ENCODE measurements at places on chromosomes 12 and 14.

- peak; percentile 91 for DNase-seq
Observed at GRCh38 chr14:93717668-93718320, 70.5 kb downstream of the PRIMA1 start.

DNA sequence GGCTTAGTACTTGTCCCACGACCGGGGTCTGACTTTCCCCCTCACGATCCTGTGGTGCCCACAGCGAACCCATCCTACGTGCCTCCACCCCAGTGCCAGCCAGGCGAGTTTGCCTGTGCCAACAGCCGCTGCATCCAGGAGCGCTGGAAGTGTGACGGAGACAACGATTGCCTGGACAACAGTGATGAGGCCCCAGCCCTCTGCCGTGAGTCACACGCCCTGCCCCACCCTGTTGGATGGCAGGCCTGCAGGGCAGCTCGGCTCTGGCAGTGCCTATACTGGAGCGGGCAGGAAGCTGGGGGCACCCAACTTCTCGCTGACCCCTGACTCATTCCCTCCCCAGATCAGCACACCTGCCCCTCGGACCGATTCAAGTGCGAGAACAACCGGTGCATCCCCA is 18.3 kb upstream of the LRP1-AS start:
- DNase-seq: no peak

DNA sequence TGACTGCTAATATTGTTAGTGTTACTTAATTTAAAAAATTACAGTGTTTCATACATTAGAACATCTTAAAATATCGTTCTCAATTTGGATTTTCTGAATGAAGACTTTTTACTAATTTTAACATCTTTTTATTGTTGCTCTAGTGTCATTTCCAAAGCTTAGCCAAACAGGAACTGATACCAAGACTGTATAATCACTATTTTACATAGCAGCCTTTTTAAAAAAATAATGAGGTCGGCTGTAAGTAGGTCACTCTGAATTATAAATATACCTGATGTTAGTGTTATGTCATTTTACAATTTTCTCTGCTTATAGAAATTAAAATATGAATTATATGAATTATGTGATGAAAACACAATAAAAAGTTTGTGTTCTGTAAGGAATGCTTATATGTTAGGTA is 321.5 kb downstream of the TMEM117 start:
- no peak for DNase-seq

GRCh38 chr14:22822016-22822570 is 6.9 kb upstream of the SLC7A7 start:
- DNase-seq: no peak

- no peak for DNase-seq
Observed at GRCh38 chr14:55881577-55882241, 236.5 kb upstream of the PELI2 start.

DNA sequence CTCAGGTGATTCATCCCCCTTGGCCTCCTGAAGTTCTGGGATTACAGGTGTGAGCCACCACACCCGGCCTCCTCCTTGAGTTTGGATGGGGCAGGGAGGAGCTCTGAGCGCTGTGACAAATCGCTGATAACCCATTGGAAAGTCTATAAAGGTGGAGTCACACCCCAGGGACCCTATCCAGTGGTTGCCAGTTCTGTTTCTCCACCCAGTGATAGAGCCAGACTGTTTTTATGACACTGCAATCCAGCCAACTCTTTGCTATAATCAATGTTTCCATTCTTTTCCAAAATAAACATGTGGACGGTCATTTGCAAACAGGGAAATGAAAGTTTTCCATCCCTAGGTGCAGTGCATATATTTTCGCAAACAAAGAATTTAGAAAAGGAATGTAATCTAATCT is 142.0 kb upstream of the PELI2 start:
- no peak for DNase-seq

- DNase-seq: no peak
Observed at GRCh38 chr12:111173836-111174235, 195.1 kb downstream of the PHETA1 start.

DNA sequence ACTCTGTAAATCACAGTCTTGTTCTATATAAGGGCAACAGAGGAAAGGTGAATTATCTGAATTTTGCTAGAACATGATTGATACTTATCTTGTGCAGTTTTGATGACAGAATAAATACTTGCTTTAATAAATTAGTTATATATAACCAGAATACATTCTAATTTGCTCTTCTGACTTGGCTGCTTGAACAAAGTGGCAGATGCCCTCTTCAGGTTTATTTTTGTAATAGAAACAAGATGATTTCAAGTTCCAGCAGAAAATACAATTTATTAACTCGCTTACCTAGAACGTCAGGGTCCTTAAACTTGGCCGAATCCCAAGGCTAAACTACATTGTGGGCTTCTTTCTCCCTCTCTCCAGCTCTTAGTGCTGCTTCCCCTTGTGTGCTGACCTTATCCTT is 57.6 kb upstream of the SSTR1 start:
- DNase-seq: no peak

- DNase-seq: no peak
Observed at GRCh38 chr12:111503116-111503515, 96.0 kb downstream of the ATXN2 start.

- no peak for DNase-seq
Observed at GRCh38 chr12:40222247-40222646, 2.5 kb upstream of the LRRK2 start.

- DNase-seq: no peak
Observed at GRCh38 chr14:74621556-74621955, 9.5 kb upstream of the LTBP2 start.

- DNase-seq: no peak
Observed at GRCh38 chr12:38930990-38931389, 25.6 kb upstream of the CPNE8 start.

DNA sequence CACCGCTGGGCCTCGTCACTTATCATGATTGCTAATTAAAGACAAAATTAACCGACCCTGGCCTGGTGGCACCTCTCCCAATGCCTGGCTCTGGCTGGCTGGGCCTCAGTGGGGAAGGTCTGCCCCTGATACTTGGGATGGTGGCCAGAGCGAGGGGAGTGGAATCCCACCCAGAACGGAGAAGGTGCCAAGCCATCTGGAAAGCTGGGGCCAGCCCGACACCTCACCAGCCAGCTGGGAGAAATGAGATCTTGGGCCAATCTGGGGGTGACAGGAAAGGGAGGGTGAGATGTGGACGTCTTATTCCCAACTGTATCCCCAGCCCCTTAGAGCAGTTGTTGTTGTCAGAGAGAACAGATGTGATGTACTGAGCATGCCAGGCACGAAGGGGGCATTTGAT is 215.0 kb upstream of the PWP1 start:
- DNase-seq: no peak

- no peak for DNase-seq
Observed at GRCh38 chr12:52204095-52204930, 12.5 kb upstream of the KRT80 start.

DNA sequence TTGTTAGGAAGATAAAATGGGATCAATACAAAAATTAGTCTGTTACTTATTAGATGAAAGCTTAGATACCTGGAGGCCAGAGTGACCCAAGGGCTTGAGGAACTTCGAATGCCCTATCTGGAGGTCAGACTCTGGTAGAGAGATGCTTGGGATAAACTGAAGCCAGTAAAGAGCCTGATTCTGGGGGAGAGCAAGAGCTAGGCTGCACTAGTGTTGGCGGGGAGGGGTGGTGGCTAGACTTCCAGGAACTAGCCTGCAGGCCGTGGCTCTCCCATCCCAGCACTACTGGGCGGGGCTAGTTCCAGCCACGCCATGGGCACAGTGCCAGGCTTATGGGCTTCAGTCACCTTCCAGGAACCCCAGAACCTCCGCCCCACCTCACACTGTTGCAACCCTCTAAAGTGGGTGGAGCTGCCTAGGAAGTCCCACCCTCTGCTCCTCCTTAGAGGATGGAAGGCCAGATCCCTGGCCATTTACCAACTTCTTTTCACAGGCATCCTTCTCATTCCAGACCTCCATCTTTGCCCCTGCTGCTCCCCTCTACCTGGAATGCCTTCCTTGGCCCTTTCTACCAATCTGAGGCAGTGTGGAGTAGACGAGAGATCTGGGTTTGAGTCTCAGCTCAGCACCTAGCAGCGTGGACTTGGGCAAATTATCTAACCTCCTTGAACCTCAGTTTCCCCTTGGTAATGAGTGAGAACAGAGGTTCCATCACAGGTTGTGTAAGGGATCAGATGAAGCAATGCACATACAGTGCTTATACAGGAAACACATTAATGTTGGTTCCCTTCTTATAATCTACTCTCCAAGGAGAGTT is 6.3 kb upstream of the NFE2 start:
- DNase-seq: no peak

DNA sequence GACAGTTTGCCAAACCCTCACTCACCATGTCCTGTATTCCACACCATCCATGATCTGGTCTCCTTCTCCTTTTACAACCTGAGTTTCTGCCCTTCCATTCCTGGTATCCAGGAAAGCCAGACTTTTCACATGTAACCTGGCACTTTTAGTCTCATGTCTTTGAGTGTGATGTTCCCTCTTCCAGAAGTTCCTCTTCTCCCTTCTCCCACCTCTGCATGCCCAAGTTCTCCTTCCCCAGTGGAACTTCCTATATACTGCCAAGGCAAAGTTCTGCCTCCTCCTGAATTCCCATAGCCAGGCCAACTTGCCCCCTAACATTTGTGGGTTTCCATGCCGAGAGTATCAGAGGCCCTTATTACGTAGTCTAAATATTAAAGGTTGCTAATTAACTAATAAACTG is 3.2 kb upstream of the ITPR2 start:
- DNase-seq: no peak

GRCh38 chr14:89959853-89960445 is 4.2 kb downstream of the TDP1 start:
- no peak for DNase-seq

DNA sequence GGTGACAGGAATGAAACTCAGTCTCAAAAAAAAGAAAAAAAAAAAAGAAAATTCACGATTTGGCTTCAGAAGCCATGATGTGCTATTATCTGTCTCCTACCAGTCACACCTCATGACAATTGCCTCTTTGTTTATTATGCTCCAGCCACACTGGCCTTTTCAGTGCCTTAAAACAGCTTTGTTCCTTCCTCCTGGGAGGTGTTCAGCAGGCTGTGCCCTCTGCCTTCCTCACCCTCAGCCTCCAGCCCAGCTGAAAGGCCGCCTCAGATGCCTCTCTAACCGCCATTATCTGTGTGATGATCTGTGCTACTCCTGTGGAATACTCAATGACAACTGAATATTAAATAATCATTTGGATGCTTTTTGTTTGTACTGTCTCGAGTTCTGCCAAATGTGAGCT is 8.6 kb upstream of the ARPC3 start:
- DNase-seq: no peak

GRCh38 chr12:96425951-96426350 is 25.7 kb upstream of the CDK17 start:
- DNase-seq: no peak

GRCh38 chr12:68792952-68793351 is 15.0 kb upstream of the MDM2 start:
- DNase-seq: no peak

DNA sequence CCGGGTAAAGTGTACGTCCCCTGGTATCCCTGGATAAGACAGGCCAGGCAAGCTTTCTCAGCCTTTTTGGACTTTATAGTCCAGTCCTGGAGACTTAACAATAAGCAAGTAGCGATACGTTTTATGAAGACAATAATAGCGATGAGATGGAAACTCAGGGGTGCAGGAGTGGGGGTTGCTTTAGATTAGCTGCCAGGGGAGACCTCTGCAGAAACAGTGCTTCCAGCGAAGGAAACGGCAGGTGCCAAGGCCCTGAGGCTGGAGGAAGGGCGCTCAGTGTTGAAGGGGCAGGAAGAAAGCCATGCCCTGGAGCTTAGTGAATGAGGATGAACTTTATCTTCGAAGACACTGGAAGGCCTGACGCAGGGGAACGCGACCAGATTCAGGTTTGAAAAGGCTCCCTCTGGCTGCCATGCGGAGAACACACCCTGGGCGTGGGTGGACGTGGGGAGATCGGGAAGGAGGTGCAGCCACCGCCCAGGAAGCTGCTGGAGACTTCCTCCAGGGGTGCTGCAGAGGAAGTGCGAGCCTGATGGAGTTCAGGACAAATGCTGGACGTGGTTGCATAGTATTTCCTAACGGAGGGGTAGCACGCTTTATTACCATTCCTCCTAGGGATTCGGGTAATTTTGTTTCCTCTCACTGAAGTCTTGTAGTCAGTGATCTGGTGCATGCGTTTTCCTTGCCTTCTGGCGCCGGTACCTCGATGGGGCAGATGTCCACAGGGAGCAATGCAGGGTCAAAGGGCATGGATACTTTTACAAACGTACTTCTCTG is 26.1 kb upstream of the UBC start:
- no peak for DNase-seq

- DNase-seq: no peak
Observed at GRCh38 chr14:53881161-53881871, 75.3 kb downstream of the BMP4 start.
